ENCODE measurements at places on chromosomes 7 and 10.

DNA sequence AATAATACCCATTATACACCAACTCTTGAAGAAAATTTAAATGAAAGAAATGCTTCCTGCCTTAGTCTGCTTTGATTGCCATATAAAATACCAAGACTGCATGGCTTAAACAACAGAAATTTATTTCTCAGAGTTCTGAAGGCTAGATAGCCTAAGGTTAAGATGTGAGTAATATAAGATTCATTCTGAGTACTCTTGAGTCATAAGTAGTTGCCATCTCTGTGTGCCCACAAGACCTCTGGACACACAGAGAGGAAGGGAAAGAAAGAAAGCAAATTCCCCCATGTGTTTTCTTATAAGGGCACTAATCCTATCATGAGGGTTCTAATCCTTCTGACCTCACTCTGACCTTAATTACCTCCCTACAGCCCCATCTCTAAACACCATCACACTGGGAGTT lies 201.2 kb downstream of the PTN start:
- no peak overlapping the region for H3K27ac ChIP-seq
- peaks cover 20% of the 10 kb centered on the region for H3K4me1 ChIP-seq
- H3K4me3 ChIP-seq: no peak overlapping the region
- no peak for DNase-seq
- H3K36me3 ChIP-seq: no peaks in the 10 kb centered on the region

- no peak overlapping the region for H3K27ac ChIP-seq
- H3K36me3 ChIP-seq: peaks cover 4% of the 10 kb centered on the region
- H3K4me3 ChIP-seq: no peak overlapping the region
- H3K4me1 ChIP-seq: peaks cover 22% of the 10 kb centered on the region
These were observed 5.3 kb downstream of the PARD3 start for GRCh38 chr10:34809796-34810195.

DNA sequence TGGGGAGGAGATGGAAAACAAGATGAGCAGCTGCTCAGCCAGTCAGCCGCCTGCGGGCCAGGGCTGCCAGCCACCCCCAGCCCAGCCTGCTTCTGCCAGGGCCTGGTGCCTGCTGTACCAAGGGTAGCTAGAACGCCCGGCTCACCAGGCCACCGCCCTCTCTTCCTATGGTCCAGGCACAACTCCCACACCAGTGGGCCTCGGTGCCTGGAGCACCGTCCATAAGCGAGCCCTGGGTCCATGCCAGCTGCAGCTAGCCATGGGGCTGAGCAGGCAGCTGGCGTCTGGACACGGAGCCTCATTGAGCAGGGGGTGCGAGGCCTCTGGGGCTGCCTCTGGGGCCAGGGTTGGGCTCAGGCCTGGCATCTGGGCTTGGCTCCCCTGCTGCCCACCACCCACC lies 8.5 kb upstream of the RABGEF1 start:
- H3K4me3 ChIP-seq: no peak overlapping the region
- no peaks in the 10 kb centered on the region for H3K4me1 ChIP-seq

DNA sequence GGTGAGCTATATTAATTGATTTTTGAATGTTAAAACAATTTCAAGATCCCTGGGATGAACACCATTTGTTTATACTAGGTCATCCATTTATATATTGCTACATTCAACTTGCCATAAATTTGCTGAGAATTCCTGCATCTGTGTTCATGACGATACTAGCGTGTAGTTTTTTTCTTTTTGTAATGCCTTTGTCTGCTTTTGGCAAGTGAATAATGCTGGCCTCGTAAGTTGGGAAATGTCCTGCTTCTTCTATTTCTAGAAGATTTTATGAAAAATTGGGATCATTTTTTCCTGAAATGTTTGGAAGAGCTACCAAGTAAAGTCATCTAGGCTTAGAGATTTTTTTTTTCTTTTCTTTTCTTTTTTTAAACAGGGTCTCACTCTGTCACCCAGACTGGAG lies 12.9 kb upstream of the MEST start:
- no peak overlapping the region for H3K27ac ChIP-seq
- no peak overlapping the region for H3K4me3 ChIP-seq
- no peaks in the 10 kb centered on the region for H3K36me3 ChIP-seq
- DNase-seq: no peak
- no peaks in the 10 kb centered on the region for H3K27me3 ChIP-seq

DNA sequence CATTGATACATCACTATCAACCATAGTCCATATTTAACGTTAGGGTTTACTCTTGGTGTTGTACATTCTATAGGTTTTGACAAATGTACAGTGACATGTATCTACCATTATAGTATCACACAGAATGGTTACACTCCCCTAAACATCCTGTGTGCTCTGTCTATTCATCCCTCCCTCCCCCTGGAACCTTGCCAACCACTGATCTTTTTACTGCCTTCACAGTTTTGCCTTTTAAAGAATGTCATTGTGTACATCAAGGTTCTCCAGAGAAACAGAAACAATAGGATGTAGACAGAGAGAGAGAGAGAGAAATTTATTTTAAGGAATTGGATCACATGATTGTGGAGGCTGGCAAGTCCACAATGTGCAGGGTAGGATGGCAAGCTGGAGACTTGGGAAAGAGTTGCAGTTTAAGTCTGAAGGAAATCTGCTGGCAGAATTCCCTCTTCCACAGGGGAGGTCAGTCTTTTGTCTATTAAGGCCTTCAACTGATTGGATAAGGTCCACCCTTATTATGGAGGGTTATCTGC lies 45.1 kb upstream of the CCNJ start:
- H3K4me3 ChIP-seq: no peak overlapping the region
- H3K4me1 ChIP-seq: no peaks in the 10 kb centered on the region
- H3K36me3 ChIP-seq: no peaks in the 10 kb centered on the region

- peaks cover 5% of the 10 kb centered on the region for H3K4me1 ChIP-seq
- DNase-seq: no peak
- H3K27me3 ChIP-seq: no peaks in the 10 kb centered on the region
- H3K27ac ChIP-seq: no peak overlapping the region
- no peak overlapping the region for H3K4me3 ChIP-seq
These were observed 18.6 kb downstream of the ARHGAP12 start for GRCh38 chr10:31910016-31910415.

DNA sequence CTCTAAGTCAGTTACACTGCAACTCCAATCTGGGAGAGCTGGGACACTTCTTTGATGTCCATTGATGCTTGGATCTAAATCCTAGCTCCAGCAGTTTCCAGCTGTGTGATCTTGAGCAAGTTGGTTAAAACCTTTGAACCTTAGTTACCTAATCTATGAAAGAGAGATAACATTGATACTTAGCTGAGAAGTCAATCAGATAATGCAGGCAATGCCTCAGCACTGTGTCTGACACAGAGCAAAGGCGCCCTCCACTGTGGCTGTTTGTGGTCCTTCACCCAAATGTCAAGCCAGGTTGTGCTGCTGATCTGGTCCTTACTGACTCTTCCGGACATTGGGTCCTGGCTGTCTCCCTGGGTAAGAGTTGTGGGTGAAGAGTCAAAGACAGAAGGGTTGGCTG lies 20.2 kb downstream of the DNTT start:
- H3K36me3 ChIP-seq: no peaks in the 10 kb centered on the region
- DNase-seq: no peak
- peaks cover 48% of the 10 kb centered on the region for H3K27me3 ChIP-seq
- no peak overlapping the region for H3K27ac ChIP-seq
- H3K4me1 ChIP-seq: no peaks in the 10 kb centered on the region
- H3K4me3 ChIP-seq: no peak overlapping the region

GRCh38 chr10:128930515-128930914 lies 536.5 kb upstream of the MGMT start:
- no peaks in the 10 kb centered on the region for H3K4me1 ChIP-seq
- no peaks in the 10 kb centered on the region for H3K36me3 ChIP-seq
- H3K27ac ChIP-seq: no peak overlapping the region

DNA sequence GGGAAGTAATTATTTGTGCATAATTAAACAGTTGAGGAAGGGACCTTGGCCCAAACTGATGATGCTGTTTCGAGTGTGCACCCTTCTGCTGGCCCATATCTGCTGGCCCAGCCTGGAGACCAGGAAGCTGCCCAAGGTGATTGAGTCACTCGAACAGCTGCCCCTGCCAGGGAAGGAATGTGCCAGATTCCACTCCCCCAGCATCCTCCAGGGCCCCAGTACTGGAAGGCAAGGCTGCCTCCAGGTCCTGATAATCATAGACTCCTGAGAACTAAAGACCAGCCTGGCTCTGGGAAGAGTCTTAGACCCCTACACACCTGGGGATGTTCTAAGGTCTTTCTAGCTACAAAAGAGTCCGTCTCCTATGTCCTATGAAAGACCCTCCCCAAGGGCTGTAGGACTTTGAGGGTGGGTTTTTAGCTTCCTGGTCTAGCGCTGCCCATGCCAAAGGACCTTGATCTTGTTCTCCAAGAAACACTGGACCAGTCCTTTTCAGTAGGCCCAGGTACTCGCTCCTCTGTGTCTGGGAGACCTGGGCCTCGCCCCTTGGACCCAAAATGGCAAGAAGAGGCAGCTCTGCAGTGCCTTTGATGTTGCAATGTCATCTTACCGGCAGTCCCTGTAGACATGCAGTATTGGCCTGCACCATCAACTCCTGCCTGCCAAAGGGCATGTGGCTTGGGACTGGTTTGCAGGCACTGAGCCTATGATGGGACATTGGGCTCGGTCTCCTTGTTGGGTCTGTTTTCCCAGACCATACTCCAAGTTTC lies 103.2 kb upstream of the GPR26 start:
- H3K27me3 ChIP-seq: no peaks in the 10 kb centered on the region
- no peak overlapping the region for H3K4me3 ChIP-seq
- no peak for DNase-seq
- H3K27ac ChIP-seq: no peak overlapping the region

GRCh38 chr7:45434167-45434784 lies 139.9 kb upstream of the ADCY1 start:
- H3K4me1 ChIP-seq: peaks cover 4% of the 10 kb centered on the region
- no peak overlapping the region for H3K27ac ChIP-seq
- no peaks in the 10 kb centered on the region for H3K36me3 ChIP-seq
- no peaks in the 10 kb centered on the region for H3K27me3 ChIP-seq

DNA sequence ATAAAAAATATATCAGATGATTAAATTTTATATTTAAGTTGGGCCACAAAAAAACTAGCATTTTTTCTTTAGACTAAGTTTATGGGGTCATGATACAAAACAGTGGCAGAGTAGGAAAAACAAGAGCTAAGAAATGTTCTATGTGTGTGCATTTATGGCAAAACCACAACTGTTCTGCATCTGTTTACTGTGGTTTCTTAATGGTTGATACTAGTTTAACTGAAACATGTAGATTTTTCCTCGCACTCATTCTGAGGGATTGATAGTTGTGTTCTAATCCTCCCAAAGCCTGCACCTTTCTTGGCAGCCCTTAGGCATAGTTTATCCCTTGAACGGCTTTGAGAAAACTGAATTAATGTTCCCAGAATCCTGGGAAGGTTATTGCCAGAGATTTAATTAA lies 66.6 kb upstream of the PHYHIPL start:
- DNase-seq: no peak
- no peak overlapping the region for H3K27ac ChIP-seq
- H3K36me3 ChIP-seq: no peaks in the 10 kb centered on the region
- no peaks in the 10 kb centered on the region for H3K27me3 ChIP-seq
- H3K4me3 ChIP-seq: no peak overlapping the region

DNA sequence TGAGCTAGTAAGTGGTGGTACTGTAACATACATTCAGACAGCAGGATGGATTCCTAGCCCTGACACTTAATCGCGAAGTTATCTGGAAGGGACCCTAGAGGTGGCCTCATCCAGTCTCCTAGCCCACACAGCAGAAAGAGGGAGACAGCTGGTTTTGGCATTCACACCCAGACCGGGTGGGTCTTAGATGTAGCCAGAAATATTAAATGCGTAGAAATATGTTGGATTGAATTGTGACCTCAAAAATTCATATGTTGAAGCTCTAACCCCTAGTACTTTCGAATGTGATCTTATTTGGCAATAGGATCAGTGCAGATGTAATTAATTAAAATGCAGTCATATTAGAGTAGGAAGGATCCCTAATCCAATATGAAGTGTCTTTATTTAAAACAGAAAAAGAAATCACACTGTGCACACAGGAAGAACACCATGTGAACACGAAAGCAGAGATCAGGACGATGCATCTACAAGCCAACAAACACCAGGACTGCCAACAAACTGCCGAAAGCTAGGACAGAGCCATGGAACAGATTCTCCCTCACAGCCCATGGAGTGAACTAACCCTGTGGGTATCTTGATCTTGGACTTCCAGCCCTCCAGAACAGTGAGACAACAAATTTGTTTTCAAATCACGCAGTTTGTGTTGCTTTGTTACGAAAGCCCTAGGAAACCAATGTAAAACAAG lies 2.9 kb upstream of the XPNPEP1 start:
- H3K36me3 ChIP-seq: peaks cover 10% of the 10 kb centered on the region
- no peaks in the 10 kb centered on the region for H3K27me3 ChIP-seq
- no peak for DNase-seq
- H3K27ac ChIP-seq: no peak overlapping the region
- H3K4me1 ChIP-seq: peaks cover 18% of the 10 kb centered on the region
- H3K4me3 ChIP-seq: no peak overlapping the region

- no peak overlapping the region for H3K4me3 ChIP-seq
- H3K4me1 ChIP-seq: no peaks in the 10 kb centered on the region
- no peak for DNase-seq
These were observed 36.9 kb downstream of the ELFN1 start for GRCh38 chr7:1706721-1707613.

- DNase-seq: no peak
- H3K36me3 ChIP-seq: no peaks in the 10 kb centered on the region
- H3K4me3 ChIP-seq: no peak overlapping the region
- no peaks in the 10 kb centered on the region for H3K27me3 ChIP-seq
- H3K27ac ChIP-seq: no peak overlapping the region
- H3K4me1 ChIP-seq: no peaks in the 10 kb centered on the region
These were observed 1190.4 kb downstream of the GATA3 start for GRCh38 chr10:9244864-9245263.

DNA sequence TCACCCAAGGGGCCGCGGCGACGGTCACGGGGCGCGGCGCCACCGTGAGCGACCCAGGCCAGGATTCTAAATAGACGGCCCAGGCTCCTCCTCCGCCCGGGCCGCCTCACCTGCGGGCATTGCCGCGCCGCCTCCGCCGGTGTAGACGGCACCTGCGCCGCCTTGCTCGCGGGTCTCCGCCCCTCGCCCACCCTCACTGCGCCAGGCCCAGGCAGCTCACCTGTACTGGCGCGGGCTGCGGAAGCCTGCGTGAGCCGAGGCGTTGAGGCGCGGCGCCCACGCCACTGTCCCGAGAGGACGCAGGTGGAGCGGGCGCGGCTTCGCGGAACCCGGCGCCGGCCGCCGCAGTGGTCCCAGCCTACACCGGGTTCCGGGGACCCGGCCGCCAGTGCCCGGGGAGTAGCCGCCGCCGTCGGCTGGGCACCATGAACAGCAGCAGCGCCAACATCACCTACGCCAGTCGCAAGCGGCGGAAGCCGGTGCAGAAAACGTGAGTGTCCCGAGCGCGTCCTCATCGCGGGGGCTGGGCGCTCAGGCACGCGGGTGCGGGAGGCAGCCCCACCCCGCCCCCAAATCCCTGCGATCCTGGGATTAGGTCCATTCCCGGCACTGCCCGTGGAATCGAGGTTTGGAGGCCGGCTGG lies 509 bp downstream of the AHR start:
- DNase-seq: no peak
- H3K36me3 ChIP-seq: peaks cover 7% of the 10 kb centered on the region
- peaks cover 19% of the 10 kb centered on the region for H3K4me1 ChIP-seq
- no peaks in the 10 kb centered on the region for H3K27me3 ChIP-seq
